ENCODE measurements at places on chromosomes 5 and 9.

GRCh38 chr9:98161851-98162250 lies 30.6 kb downstream of the CORO2A start:
- no peak for DNase-seq

GRCh38 chr9:69147041-69147834 lies 26.8 kb upstream of the TJP2 start:
- no peak for DNase-seq

- no peak for DNase-seq
Observed at GRCh38 chr9:123702483-123702882, 227.4 kb downstream of the DENND1A start.

- no peak for DNase-seq
Observed at GRCh38 chr5:174601946-174602345, 122.4 kb upstream of the MSX2 start.

DNA sequence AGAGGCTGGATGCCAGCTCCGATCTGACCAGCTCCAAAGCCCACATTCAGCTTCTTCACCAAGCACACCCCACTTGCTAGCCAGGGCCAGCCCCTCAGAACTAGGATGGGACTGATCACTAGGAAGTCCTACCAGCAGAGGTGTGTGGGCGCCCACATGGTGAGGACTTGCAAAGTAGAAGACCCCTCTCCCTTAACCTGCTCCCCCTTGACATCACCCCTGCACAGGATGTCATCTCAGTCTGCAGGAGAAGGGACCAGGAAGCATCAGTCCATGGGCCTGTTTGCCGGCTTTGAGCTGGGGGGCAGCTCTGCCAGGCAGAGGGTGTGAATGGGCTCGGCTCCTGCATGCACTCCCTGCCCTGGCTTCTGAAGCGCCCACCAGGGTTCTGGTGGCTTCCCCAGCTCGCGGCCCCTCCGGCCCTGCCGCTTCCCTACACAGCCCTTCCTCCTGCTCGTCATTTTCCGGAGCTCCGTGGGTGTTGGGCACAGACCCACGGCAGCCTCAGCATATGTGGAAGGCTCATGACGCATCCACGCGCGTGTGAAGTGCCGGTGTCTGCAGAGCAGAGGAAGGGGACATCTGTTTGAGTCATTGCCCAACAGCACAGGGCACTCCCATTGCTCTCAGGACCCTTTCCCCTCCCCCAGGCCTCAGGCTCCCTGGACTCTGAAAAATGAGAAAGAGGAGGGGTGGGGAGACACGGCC lies 3.7 kb upstream of the FAM78A start:
- no peak for DNase-seq

- no peak for DNase-seq
Observed at GRCh38 chr5:171270136-171270535, 38.9 kb upstream of the TLX3 start.

- DNase-seq, result no peak
Observed at GRCh38 chr5:145847499-145848497, 12.7 kb upstream of the PRELID2 start.

DNA sequence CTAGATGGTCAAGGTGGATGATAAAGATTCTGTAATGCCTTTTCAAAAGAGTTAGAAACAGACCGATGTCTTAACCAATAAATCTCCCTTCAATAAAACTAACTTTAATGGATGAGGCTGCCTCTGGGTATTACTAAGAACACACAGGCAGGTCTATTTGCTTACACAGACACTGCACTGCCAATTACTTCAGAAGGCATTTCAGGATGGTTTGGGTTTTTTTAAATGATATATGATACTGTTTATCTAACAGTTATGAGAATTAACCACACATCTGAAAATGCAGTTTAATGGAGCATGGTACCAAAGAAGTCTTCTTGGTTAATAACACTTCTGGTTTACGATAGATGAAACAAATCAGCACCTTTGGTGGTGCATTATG lies 367.9 kb upstream of the GRAMD2B start:
- no peak for DNase-seq

GRCh38 chr5:139635191-139635590 lies 13.0 kb upstream of the CXXC5 start:
- no peak for DNase-seq

DNA sequence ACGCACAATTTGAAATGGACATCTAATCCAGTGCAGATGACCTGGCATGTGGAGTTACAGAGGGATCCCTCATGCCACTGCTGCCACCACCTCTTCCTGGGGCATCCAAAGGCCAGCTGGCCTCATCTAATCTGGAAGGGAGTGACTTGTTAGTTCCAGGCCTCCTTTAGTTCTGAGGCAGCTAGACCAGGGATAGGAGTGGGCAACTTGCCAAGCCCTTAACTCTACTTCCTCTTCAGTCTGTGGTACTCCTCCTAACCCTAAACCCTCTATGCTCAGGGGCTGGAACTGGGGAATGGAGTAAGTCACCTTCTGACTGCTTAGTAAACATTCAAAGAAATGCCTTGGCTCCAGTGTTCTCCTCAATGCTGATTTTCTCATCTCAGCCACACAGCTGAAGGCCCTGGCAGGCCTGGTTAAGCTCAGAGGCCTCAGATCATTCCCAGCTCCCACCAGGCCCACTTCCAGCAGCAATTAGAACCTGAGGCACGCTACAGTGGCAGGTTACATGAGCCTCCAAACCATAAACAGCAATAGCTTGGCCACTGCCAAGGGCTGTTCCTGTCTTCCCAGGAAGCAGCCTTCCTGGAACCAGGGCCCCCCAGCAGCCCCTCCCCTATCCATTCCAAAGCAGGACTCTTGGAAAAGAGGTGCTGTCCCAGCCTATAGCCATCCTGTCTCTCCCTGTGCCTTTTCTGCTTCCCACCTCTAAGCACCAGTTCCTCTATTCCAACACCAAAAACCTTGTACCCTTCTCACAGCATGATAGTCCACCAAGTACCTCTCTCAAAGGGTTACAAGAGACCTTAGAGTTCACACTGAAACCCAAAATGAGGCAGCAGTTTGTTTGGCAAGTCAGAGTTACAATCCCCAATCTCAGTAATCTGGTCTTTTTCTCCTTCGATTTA lies 2.0 kb downstream of the EIF4EBP3 start:
- DNase-seq, result no peak

- no peak for DNase-seq
Observed at GRCh38 chr9:29691758-29692407, 2118.6 kb upstream of the C9orf72 start.

- peak; percentile 18 for DNase-seq
Observed at GRCh38 chr9:136538599-136539426, 7.0 kb downstream of the NOTCH1 start.

DNA sequence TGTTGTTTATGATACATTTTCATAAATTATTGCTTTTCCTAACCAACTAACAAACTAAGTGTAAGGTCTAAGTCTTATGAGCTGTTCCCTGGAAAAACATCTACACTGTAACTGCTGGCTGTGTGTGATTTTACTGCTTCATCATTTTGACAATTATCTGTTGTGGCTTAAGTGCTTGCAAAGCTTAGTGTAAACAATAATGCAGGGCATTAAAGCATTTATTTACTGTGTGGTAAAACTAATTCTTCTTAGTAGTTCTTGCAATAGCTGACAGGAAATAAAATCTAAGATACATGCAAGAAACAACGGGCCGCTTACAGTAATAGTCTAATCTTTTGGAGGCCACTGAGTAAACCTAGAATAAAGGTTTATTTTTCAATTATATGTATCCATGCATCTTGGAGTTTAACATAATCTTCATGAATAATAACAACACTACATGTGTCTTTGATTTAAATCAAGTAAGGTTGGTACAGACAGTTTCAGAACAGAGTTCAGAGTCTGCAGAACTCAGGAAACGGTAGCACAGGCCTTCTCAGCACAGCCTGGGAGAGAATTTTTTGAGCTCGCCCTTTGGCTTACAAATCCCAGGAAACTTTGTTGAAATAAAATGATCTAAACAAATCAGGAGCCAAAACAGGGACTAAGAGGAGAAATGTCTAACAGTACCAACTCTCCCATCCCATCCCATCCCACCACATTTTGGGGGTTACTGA lies 473.1 kb downstream of the NR2F1-AS1 start:
- no peak for DNase-seq

GRCh38 chr5:127206320-127207113 lies 84.1 kb upstream of the MEGF10 start:
- DNase-seq, result no peak

- DNase-seq, result no peak
Observed at GRCh38 chr9:129211686-129212085, 33.6 kb upstream of the IER5L start.

DNA sequence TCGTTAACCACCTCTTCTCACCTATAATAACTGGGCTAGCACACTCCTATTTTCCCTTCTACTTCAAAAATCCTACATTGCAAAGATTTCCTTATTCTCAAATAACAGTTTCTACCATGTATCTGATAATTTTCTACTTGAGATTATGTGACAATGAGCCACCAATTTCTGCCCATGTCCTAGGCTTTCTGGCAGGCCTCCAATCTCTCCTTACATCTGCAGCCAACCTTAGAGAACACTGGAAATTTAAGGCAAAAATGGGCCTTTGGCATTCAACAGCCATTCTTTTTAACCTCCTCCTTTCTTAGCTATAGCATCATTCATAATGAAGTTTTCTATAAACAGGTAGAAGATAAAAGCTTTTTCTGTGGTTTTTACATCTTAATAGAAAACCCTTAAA lies 225.1 kb downstream of the ARRDC3 start:
- DNase-seq, result no peak

DNA sequence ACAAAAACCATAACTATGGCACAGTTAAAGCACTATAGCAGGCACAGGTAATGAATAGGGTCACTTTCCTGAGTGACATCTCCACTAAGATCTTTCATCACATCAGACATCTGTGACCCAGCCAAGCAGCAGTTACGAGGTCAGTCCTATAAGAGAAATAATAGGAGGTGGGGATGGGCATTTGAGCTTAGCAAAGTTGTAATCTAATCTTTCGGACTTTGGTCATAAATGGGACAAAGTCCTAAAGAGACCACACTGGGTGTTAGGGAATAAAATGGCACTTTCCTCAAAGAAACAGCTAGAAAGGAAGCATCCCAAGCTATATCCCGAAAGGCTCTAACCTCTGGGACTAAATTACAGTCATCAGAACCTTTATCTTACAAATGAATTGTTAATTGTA lies 432.2 kb downstream of the PIK3R1 start:
- DNase-seq, result no peak

- no peak for DNase-seq
Observed at GRCh38 chr5:138386290-138386689, 33.8 kb downstream of the KDM3B start.

DNA sequence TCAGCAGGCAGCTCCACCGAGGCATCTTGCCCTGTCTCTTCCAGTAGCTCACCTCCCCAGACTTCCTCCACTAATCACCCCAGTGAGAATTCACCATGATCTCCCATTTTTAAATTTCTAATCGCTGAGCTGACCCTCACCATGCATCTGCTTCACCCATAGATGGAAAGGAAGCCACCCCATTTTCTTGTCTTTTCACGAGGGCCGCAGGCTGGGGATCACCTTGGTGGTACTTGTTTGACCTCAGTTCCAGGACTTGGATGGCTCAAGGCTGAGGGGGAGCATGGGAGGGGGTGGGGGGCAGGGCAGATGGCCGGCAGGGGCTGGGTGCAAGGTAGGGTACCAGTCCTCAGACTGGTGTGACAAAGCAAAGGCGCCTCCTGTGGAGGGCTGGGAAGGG lies 3.6 kb downstream of the PROP1 start:
- no peak for DNase-seq

DNA sequence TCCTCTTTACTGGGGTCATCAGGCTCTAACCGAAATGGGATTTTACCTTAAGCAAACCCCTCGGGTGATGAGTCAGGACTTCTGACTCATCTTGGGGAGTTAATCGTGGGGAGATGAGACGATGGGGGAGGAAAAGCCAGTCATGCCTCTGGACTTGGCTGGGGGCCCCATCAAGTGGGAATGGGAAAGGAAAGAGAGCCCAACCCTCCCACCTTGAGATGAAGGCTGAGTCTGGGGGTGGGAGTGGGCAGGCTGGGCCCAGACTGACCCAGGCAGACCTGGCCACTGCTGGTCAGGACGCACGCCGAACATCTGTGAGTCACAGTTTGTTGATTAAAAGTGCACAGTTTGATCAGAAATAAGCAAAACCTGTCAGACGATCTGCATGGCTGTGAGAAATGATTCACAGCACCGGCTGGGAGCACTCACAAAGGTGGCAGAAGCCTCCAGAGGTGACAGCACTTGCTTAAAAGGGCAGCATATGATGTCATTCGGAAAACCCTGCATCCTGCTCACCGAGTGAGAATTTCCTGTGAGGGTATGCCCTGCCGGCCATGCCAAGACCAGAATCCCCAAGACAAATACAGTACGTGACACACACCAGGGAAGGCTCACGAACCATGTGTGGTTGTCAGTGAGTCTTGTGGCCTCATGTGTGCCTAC lies 50.0 kb upstream of the SLC25A51 start:
- no peak for DNase-seq

- DNase-seq, result no peak
Observed at GRCh38 chr9:101739311-101739710, 864 bp upstream of the GRIN3A start.

DNA sequence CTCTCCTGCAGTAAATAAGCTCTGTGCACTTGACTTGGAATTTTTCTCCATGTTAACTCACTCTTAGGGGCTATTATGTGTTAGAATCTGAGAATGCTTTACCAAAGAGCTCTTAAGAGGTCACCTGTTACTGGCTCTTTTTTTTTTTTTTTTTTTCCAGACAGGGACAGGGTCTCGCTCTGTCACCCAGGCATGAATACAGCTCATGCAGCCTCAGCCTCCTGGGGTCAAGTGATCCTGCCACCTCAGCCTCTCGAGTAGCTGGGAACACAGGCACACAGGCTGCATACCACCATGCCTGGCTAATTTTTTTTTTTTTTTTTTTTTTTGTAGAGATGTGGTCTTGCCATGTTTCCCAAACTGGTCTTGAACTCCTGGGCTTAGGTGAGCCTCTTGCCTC lies 22.1 kb downstream of the HMGXB3 start:
- no peak for DNase-seq

DNA sequence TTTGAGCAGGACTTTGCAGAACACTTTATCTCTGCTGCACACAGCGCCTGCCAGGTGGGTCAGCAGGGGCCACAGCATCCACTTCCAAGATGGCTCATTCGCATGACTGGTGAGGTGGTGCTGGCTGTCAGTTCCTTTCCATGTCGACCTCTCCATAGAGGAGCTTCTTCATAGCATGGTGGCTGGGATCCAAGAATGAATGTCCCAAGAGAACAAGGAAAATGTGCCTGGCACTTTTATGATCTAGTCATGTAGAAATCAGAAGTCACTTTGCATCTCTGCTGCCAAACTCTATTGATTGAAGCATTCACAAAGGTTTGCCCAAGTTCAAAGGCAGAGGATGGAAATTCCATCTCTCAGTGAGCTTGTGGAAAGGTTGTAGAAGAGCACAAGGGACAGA lies 85.0 kb downstream of the GALNT10 start:
- DNase-seq, result no peak

All from activated T-helper 1 cell treated with anti-CD3 and anti-CD28 coated beads, Interleukin-2, amount 50 U/mL, for 16 hours (primary cell).